ENCODE measurements at places on chromosomes 12 and 14.

DNA sequence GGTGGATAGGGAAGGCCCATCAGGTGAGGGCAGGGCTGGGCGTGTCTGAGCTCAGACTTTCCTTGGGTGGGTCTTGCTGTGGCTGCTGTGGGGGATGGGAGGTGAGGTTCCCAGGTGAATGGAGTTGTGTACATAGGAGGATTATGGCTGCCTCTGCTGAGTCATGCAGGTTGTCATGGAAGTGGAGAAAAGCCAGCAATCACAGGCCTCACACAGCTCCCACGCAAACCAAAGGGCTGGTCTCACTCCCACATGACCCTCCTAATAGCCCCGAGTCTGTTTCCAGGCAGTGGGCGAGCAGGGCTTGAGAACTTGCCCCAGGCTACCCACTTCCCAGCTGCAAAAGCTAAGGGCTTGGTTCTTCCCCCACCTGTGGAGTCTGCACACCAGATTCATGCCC lies 149.5 kb downstream of the IPO8 start:
- DNase-seq, result no peak

GRCh38 chr12:91920276-91920675 lies 225.4 kb downstream of the BTG1 start:
- DNase-seq, result no peak

GRCh38 chr14:53381895-53382294 lies 228.8 kb upstream of the DDHD1 start:
- DNase-seq, result no peak

GRCh38 chr14:105080161-105080560 lies 14.9 kb upstream of the GPR132 start:
- DNase-seq, result no peak

DNA sequence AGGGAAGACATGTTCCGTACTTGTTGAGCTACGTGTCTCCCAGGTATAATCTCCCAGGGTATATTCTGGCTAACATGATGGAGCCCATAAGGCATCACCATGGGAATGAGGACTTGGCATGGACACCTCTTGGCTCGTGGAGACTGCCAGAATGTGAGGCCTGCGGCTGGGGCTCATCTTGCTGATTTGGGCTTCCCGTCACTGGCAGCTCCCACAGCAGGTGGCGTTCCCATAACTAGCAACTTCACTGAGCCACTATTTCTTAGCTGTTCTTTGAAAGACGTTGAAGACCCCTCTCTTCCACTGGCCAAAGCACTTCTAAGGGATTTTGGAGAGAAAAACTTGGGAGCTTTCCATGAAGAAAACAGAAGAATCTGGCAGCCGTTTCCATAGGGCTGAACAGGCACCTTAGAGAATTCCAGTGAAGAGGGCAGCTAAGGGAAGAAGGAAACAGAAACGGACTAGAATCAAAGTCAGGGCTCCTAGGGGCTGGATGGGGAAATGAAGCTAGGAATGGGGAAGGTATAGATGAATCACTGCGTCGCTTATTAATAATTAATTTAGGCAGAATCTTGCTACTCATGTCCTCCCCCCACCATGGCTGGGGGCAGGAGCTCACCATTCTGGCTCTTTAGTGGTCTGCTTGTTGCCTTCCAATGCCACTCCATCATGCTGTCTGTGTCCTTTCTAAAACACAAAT lies 39.7 kb upstream of the FOS start:
- DNase-seq, result no peak

Data from NCI-H1417 treated with DMSO at 0.1 percent for 48 hours (cell line).